ENCODE measurements at places on chromosomes 4 and X.

DNA sequence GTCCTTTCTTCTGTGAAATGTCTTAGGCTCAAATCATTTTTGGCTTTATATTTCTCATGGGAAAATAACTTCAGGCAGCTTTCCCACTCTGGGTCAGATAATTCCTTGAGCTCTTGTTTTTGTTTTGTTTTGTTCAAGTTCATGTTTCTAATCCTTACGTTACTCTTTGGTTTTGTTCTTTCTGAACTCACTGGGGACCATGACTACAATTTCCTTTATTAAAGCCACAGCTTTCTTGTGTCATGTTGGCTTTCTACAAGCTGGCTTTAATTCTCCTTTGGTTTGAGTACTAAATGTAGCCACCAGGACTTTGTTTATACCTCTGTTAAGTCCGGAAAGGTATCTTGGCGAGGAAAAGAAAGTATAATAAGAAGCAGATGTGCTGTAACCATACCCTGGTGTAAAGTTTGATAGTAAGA, 30.8 kb upstream of the ANXA3 start:
- no peak for DNase-seq

DNA sequence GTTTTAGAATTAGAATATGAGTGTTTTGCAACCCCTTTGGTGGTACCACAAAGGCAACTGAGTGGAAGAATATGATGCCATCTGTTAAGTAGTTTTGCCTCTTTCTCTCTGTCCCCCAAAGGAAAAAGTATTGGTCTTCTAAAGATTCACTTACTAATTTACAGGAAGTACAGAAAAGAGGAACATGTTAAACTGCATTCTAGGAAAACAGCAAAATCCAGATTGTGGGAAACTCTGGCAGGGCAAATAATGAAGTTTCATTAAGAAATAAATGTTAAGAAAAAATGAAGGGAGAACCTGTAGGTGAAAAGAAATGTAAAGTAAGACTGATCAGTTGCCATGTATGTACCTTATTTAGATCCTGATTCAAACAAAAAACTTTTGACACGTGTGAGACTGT, 39.3 kb downstream of the NSUN7 start:
- DNase-seq: no peak

DNA sequence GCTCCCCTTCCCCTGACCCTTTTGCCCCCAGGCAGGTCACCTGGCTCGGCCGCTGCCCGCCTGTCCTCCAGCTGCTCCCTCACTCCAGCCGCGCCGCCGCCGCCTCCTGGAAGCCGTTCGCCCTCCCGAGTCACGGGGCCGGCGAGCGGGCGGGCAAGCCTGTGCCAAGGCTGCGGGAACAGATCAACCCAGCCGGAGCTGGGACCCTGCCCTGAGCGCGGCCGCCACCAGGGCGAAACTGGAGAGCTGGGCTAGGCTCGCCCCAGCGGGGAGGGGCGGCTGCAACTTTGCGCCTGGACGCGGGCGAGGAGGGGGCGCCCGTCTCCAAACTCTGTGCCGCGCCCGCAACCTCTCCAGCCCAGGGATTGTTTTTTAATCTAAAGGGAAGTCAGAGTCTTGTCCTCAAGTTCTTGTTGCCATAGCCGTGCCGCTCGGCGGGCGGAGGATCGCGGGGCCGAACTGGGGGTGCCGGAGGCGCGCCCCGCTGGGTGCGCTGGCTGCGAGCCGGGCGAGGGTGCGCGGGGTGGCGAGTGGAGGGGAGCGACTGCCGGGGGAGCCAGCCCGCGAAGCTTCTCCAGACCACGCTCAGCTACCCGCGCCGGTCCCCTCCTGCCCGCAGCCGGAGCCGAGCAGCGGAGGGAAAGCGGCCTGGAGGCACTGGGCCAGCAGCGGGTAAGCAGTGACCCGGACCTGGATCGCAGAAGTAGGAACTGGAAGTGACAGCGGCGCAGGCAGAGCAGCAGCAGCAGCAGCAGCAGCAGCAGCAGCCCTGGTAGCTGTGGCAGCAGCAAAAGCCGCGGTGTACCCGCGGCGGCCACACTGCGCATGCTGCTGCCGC, 13.4 kb downstream of the ARHGEF6 start:
- peak; percentile 56 for DNase-seq

DNA sequence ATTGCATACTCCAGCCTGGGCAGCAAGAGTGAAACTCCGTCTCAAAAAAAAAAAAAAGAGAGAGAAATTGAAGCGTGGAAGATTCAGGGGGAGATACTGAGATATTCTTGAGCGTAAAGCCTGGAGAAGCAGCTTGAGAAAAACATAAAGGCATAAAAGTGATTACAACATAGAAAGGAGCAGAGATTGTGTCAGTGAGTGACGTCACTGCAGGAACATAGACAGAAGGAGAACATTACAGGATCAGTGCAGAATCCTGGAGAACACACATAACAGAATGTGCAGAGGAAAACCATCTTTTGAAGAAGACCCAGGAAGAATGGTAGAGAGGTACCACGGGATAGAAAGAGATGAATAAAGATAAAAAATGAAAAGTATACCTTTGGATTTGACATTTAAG, 147.0 kb downstream of the APBB2 start:
- DNase-seq: no peak

GRCh38 chr4:11602606-11603340, 174.1 kb upstream of the HS3ST1 start:
- DNase-seq: no peak

- DNase-seq: no peak
Measured at GRCh38 chrX:134388161-134389109, 71.5 kb upstream of the HPRT1 start.

DNA sequence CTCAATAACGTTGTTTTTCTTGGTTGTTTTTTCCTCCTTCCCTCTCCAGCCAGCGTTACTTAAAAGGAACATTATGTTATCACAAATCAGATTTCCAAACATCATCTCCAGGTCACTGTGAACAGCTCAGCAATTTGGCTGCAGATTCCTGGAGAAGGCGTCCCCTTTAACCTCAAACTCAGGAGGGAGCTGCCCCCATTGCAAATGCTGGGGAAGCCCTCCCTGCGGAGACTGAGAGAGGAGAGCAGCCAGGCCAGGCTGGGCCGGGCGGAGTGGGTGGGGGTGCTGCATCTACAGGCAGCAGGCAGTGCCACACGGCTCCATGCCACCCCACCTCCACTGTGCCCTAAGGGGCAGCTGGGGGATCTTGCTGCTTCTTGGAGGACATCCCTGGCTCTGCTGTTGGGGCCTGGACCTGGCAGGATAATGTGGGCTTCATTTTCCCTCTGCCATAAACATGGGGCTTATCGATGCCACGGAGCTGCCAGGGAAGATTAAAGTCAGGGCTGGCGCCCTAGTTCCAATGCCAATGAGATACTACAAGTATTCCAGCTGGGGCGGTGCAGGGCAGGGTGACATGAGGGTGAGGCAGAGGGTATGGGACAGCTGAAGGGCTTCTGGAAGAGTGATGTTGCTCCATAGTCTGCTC, 148.8 kb downstream of the PJA1 start:
- DNase-seq: no peak

DNA sequence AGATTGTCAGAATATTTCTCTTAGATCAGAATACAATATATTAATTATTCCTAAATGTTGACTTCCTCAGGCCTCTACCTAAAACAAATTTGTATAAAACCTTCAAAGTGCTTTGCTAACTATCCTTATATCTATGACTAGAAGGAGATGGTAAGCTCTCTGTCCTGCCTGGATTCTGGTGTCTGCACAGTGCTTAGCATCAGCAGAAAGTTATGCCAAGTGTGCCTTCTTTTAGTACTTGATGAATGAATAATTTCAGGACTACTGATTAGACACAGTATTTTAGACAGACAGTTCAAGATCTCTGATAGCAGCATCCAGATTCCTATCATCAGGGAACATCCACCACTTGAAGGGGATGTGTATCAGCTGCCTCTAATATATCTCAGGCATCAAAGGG, 242.4 kb upstream of the TLL1 start:
- DNase-seq: no peak

DNA sequence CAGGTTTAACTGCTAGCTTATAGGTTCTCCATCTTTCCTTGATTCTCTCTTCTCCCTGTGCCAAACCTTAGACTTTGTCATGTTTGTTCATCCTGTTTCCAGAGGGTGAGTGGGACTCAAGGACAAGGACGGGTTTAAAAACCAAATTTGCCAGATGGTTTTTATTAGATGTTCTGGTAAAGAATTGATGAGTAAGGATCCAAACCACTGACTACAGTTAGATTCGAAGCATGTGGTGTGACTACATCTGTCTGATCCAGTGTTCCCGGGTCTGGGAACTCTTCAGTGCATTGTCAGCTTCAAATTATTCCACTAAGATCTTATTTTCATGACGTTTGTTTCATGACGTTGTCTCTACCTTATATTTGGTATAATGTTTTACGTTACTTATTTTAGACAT, 37.5 kb downstream of the MTMR1 start:
- DNase-seq: no peak

DNA sequence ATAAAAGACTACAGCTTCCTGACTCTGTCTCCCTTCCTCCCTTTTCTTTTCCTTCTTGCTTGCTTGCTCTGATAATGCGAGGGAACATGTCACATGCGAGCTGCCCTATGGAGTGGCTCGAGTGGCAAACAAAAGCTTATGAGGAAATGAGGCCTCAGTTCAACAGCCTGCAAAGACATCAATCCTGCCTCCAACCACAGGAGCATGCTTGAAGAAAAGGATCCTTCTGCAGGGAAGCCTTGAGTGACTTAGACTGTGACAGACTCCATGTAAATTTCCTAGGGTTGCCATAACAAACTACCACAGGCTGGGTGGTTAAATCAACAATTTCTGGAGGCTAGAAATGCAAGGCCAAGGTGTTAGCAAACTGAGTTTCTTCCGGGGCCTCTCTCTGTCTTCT, 152.5 kb downstream of the NR3C2 start:
- no peak for DNase-seq

- no peak for DNase-seq
Measured at GRCh38 chr4:53228036-53228435, 137.8 kb downstream of the SCFD2 start.

DNA sequence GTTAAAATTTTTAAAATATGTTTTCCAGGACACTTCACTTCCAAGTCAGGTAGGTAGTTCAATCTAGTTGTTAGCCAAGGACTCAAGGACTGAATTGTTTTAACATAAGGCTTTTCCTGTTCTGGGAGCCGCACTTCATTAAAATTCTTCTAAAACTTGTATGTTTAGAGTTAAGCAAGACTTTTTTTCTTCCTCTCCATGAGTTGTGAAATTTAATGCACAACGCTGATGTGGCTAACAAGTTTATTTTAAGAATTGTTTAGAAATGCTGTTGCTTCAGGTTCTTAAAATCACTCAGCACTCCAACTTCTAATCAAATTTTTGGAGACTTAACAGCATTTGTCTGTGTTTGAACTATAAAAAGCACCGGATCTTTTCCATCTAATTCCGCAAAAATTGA, 49.7 kb downstream of the XIAP start:
- no peak for DNase-seq

DNA sequence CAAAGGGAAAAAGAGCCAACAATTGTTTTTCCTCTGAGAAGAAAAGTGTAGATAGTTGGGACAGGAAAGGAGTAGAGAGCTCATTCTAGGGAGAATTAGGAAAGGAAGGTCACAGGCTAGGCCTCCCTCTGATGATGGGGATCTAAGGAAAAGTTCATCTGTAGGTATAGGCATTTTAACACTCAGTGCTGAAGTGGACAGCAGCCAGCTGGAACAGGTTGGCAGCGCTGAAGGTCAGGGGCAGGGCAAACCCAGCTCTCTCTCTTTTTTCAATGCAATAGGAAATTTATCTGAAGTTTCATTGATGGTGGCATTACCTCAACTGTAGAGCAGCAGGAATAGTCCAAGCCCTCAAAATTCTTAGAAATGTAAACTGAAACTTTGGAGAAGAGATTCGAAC, 98.5 kb upstream of the ETNPPL start:
- no peak for DNase-seq

- no peak for DNase-seq
Measured at GRCh38 chr4:132483-132882, 8.2 kb downstream of the ZNF718 start.

DNA sequence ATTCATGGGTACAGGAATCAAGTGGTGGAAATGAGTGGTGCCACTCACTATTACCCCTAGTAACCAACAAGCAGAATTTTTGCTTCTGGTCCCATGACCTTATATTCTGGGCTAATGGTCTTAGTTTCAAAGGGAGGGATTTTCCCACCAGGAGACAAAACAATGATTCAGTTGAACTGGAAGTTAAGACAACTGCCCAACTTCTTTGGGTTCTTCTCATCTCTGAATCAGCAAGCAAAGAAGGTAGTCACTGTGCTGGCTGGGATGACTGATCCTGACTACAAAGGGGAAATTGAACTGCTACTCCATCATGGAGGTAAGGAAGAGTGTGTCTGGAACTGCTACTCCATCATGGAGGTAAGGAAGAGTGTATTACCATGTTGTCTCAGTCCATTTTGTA, 87.2 kb downstream of the IL13RA2 start:
- DNase-seq: no peak

GRCh38 chr4:5157791-5158770, 106.8 kb downstream of the STK32B start:
- no peak for DNase-seq

GRCh38 chrX:110734894-110735541, 60.6 kb downstream of the CHRDL1 start:
- no peak for DNase-seq

GRCh38 chrX:16665089-16665488, 15.1 kb downstream of the S100G start:
- no peak for DNase-seq

DNA sequence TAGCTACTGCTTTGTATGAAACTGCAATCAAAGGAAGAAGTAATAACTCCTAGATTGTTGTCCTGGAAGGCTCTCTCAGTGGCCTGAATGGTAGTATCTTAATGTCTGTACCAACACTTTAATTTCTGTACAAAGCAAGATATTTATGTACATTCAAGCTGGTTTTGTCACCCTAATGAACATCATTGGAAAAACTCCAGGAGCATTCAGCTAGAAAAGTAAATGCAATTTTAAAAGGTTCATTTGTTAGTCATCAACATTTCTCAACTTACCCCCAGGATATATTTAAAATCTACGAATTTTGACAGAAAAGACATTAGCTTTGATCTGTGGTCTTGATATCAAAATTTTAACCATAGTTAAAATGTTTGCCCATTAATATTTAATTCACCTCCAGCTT, 80.0 kb upstream of the FGF13 start:
- no peak for DNase-seq

GRCh38 chr4:79678472-79679202, 270.6 kb upstream of the GK2 start:
- DNase-seq: no peak

DNA sequence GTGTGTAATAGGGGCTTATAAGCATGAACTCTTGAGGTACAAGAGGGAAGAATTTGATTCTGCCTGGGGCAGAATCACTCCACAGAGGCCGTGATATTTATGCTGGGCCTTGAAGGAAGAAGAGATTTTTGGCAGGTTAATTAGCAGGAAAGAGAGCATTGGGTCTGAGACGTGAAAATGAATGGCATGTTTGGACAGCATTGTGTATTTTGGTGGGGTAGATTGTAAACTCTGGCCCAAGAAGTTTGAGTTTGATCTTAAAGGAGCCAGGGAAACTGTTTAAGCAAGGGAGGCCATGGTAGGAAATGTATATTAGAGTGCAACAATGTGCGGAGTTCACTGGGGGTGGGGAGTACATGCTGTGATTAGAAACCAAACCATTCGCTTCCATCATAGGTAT, 62.4 kb downstream of the NPNT start:
- DNase-seq: no peak

GRCh38 chr4:9812501-9813340, 31.3 kb downstream of the DRD5 start:
- DNase-seq: no peak

Data from activated naive CD4-positive, alpha-beta T cell treated with anti-CD3 and anti-CD28 coated beads, Interleukin-2, amount 50 U/mL, for 16 hours (primary cell).